ENCODE measurements at places on chromosomes 1 and 21. TPM values are rescaled to one million over a fixed set of nuclear protein-coding genes. Genes with fewer than 3 reads are reported as not detected.

DNA sequence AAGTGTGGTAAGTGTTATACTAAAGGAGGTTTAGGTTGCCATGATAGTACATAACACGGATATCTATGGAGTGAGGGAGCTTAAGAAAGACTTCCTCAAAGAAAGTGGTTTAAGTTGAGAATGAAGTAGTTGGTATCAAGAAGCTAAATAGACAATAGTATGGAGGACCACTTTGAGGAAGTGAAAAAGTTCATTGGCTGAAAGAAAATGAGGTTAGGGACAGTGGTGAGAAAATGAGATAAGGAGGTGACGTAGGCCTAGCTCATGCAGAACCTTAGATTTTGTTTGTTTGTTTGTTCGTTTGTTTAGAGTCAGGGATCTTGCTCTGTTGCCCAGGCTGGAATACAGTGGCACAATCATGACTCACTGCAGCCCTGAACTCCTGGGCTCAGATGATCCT, 72.2 kb upstream of the PPIH start:
- no peak for DNase-seq

AGMAT gene
- total RNA-seq, result 4.0 TPM

SYPL2 gene
- 2.5 TPM for total RNA-seq

ADAMTS5 gene
- total RNA-seq, result 0.99 TPM

DNA sequence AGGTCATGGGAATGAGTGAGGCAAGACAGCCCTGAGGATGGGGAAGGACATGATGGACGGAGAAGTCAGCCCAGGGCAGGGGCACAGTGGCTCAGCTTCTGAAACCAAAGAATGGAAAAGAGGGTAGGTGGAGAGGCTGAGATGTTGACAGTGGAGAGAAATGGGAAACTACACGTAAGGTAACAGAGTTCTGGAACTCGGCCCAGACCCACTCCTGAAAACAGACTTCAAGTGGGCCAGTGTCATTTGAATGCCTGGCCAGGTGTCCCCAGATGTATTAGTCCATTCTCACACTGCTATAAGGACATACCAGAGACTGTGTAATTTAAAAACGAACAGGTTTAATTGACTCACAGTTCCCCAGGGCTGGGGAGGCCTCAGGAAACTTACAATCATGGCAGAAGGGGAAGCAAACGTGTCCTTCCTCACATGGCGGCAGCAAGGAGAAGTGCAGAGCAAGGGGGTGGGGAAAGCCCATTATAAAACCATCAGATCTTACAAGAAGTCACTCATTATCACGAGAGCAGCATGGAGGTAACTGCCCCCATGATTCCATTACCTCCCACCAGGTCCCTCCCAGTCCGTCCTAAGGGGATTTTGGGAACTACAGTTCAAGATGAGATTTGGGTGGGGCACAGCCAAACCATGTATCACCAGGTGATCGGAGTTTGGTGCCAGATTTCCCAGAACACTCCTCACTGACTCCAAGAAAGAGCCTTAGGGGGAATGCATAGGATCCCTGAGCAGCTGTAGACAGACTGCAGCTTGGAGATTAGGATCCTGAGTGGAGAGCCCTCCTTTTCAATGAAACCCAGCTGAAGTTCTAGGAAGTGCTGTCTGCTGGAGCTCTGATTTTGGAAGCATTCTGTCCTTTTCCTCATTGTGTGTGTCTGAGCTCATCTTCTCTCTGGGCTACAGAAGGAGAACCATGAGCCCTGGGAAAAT, 40.3 kb downstream of the FHAD1 start:
- no peak for DNase-seq

DNA sequence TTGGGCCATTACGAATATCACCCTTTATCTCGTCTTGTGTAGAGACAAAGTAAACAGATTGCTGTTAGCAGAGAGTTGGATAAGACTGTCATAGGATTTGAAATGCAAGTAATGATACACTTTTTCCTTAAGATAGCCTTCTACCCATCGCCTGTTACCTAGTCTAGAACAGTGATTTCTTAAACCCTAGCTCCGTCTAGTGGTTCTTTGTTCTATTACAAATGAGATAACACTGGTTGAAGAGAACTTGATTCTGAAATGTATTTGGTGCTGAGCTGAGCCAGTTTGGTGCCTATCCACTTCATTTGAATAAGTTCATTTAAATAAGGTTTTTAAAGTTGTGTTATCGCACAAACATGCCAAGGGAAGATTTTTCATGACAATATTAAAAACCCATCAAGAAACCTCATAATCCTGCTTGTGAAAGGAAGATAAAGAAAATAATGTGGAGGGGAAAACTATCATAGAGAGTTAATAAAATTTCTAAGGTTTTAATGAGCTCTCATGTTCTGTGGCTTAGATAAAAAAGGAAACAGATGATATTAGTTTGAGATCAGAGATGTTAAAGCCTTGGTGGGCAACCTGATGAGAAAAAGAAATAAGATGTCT, 1.5 kb upstream of the KCNH1 start:
- no peak for DNase-seq

DNA sequence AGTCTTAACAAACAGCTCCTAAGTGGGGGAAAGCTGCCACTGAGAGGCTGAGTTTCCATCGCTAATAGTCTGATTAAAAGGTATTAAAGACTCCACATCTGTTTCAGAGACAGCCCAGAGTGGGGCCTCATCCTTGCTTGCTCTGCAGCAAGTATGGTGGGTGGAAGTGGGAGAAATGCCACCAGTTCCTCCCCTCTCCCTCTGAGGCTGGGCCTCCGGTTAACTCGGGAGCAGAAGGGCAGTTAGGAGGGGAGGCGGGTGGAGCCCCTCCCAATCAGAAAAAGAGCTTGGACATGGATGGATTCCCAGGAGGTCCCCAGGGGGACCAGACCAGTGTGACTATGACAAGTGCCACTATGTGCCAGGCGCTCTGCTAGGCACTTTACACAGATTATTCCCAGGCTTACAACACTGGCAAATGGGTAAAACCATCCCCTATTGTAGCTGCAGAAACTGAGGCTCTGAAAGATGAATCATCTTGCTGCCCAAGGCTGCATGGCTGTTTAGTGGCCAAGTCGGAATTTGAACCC, 11.4 kb upstream of the ASCL5 start:
- DNase-seq, result no peak

All from H9 (cell line).